ENCODE measurements at places on chromosomes 4 and X.

- no peak for DNase-seq
These were observed 2.6 kb upstream of the SLC6A8 start for GRCh38 chrX:153685156-153685536.

- no peak for DNase-seq
These were observed 213.5 kb downstream of the CBR4 start for GRCh38 chr4:168796362-168797106.

GRCh38 chr4:41327770-41328169 is 71.0 kb downstream of the UCHL1 start:
- DNase-seq: no peak

GRCh38 chr4:136599890-136600289 is 932.4 kb downstream of the PCDH18 start:
- DNase-seq: no peak

DNA sequence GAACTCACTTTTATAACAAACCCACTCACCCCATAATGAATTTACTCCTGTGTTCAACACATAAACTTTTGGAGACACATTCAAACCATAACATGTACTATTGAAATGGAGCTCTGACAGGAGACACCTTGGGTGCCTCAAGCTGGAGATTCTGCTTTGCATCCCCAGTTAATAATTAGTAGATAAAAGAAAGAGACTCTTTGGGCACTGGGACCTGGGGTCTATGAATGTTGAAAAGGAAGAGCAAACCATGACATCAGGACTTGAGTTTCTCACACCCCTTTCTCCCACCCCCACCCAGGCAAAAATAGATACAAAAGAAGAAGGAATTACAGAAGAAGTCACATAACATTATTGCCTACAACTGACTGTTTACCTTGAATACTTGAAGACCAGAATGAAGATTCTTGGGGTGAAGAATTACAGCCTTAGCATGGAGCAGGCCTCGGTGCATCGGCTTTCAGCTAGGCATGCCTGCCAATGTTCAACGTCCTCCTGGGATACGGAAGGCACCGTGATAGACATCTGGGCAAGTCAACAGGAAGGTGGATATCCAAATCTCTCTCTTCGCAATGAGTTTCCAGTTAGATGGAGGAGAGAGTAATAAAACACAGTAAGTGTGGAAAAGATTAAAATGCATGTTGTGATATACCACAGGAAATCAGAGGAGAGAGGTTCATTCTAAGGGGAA is 316.0 kb downstream of the TRIML1 start:
- DNase-seq: no peak

DNA sequence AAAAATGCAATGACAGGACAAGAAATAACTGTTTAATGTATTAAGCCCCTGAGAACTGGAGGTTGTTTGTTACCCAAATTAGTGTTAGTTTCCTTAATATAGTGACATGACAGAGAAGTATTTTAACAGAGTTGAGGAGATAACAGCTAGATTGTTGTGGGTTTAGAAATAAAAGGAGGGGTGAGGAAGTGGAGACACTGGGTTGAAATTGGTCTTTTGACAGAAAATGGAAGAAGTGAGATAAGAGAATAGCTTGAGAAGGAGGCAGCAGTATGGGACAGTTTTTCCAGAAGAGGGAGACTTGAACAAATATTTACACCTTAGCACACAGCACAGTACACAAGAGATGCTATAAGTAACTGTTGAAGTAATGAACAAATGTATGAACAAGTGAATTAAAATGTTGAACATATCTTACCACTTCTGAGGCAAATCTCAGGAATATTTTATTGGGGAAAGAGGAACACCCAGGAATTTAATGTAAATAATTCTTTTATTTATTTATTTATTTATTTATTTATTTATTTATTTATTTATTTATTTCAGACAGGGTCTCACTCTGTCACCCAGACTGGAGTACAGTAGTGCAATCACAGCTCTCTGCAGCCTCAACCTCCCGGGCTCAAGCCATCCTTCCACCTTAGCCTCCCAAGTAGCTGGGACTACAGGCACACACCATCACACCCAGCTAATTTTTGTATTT is 58.0 kb upstream of the EGFL6 start:
- DNase-seq: no peak

GRCh38 chr4:38867478-38868058 is at the start of gene FAM114A1:
TSS of gene FAM114A1 (plus strand) at chr4:38867806. CDS start at chr4:38878079, 10,273 bp downstream.
- DNase-seq: no peak

DNA sequence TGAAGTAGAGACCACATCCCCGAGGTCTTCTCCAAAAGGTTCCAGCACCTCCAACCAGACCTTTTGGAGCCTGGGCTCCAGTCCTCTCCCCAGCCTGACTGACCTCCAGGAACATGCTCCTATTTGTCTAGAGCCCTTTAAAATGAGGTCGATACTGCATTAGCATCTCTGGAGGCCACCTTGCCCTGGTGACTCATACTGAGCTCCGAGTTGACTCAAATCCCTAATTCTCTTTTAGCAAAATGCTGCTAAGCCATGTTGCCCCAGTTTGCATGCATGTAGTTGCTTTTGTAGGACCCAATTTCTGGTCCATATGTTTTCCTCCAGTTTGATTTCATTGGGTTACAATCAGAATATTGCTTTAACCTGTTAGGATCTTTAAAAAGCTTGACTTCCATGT is 43.5 kb upstream of the CITED1 start:
- no peak for DNase-seq

DNA sequence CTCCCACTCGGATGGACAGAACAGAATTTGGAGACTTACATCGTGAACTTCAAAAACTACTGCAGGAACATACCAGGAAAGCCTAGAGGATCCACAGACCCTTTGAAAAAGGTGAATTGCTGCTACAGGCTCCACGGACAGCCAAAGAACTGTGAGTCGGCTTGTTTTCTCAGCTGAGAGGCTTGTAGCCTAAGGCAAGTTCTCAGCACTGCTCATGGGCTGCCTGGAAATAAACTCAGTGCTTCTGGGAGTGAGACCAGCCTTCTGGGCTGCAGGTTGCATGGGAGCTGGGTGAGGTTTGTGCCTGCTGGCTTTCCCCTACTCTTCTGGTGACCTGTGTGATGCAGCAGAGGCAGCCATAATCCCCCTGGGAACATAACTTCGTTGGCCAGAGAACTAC is 1397.6 kb downstream of the FAM133A start:
- no peak for DNase-seq

GRCh38 chr4:130110770-130111169 is 1014.8 kb downstream of the C4orf33 start:
- DNase-seq: no peak

DNA sequence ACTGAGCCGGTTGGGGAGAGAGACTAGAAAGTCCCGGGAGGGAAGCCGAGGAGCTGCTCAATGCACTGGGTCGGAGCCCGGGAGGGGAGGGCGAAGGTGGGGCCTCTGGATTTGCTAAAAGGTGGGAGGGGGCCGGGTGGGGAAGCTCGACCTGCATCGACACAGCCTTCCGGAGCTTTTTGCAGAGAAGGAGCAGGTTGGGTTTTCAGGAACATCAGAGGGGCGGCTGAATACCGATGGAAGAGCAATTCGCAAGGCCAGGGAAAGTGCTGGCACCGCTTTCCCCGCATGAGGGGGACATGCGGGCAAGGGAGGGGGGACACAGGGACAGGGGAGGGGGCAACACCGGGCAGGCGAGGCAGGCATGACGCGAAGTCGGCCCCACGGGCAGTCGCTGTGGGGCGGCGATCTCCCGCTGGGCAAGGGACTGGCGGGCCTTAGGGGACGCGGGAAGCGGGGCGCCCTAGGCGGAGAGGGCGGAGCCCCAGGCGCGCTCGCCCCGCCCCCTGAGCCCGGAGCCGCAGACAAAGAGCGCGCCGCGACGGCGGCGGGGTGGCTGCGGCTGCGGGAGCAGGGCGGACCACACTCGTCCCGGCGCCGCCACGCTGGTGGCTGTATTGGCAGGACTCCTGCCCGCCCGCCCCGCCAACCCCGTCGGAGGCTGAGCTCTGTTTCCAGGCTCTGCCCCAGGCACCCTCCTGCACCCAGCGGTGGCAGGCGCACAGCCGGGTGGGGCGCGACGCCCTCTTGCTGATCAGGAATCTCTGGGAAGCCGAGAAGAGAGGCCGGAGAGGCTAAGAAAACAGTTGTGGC is 11.6 kb downstream of the PDZD4 start:
- peak; percentile 34 for DNase-seq

GRCh38 chr4:26056406-26056805 is 142.4 kb downstream of the SMIM20 start:
- DNase-seq: no peak

GRCh38 chr4:118942465-118942864 is 53.8 kb downstream of the SYNPO2 start:
- no peak for DNase-seq

DNA sequence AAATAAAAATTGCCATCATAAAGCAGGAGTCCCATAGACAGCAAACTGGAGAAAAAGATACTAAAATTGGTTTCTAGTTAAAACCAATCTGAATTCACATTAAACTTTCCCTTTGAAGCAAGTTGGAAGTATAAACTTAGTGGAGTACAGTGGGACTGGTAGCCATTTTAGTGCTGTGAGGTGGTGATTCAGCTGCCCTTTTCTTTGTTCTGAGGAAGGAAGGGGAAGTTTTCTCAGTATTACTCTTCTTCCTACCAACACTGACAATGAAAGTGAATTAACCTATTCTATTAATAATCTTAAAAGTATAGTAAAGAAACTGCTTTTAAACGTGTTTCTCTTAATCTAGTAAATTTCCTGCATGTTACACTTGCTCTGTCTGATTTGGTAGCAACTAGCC is 36.7 kb downstream of the SLC9A6 start:
- DNase-seq: no peak

DNA sequence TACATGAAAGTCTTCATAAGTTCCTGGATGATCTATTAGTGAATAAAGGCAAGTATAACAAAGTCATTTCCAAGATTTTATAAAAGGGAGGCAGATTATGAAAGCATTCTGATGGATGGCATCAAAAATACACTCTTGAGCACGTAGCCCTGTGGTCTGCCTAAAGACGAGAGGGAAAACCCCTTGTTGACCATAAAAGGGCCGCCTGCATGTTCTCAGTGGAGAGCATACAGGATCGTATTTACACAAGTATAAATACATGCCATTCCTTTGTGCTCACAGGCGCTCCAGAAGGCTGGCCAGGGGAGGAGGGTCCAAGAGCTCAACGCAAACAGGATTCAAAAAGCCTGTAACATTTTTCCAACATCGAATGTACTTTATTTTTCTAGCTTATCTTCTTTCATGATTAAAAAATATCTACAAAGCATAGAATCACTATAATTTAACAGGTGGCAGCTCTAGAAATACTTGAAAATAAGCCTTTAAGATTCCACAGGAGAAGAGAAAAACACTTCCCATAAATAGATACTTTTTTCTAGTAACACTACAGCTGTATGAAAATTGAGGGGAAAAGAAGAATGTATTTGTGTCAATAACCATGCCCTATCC is 29.6 kb downstream of the PDGFC start:
- DNase-seq: no peak

DNA sequence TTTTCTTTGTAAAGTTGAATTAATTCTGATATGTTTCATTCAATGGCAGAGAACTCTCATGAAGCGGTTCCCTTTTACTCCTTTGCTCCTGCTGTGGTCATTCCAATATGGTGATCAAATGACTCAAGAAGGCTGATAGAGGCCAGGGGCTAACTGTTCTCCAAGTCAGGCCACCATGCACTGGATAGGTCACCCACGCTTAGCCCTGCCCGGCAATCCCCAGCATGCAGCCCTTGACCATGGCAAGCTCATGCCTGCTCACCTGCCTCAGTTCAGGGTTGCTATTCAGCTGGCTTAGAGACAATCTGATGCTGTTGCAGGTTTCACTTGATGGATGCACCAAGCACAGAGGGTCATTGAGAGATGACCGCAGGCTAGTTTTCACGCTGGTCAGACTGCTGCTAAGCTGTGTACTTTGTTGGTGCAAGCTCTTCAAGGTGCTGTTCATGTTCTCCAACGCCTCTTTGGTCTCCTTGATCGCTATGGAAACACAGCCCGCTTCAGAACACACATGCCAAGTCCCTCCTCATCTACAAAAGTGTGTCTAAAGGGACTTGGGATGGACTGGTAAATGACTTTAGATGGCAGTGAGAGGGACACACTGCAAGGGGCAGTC is 55.2 kb upstream of the FGFBP2 start:
- DNase-seq: no peak

GRCh38 chr4:38030023-38030422 is 69.8 kb downstream of the PTTG2 start:
- no peak for DNase-seq

GRCh38 chrX:47498411-47498810 is 15.4 kb upstream of the ZNF41 start:
- DNase-seq: no peak

DNA sequence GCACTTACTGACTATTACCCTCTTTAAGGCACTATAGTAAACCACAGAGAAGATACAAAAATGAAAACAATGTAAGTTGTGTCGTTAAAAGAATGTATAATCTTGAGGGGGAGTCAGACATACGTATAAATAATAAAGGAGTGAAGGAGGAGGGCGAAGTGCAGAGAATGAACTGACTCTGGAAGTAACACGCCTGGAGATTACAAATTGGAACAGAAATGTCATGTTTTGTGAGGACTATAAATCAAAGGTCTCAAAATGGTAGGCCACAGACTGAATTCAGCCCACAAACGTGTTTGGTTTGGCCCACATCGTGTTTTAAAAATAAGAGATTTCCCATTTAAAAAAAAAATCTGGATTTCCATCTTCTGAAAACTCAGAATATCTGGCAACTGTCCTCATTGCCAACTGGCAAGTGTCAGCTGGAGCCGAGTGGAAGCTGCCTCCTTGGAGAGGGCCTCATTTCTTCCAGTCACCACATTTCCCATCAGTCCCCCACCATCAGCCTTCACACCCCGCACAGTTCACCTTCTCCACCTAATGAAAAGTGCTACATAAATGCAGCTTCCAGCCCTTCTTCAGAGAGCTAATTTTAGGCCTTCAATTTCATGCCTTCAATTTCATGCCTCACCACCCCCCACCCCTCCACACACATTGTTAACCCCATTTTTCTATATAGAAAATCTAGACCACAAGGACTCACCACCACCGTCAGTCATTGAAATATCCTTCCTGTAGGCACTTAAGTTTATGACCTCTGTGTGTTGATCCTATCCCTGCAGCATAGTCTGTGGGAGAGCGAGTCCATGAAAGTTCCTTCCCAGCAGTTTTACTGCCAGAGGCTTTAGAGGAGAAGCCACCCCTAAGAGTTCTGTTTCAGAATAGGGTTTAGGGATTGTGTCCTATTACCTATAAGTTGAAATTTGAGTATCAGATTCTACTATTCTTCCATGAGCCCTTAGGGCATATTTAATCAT is 32.0 kb upstream of the COL25A1 start:
- DNase-seq: no peak

GRCh38 chr4:7273738-7274297 is 81.5 kb downstream of the SORCS2 start:
- DNase-seq: no peak

- no peak for DNase-seq
These were observed 167.3 kb upstream of the SPRY1 start for GRCh38 chr4:123229286-123229685.

All from activated CD4-positive, alpha-beta T cell treated with anti-CD3 and anti-CD28 coated beads, Interleukin-2, amount 10 ng/mL, durations not matched to agents 7 days and 5 days (primary cell).